Stimulated activated CD4-positive, alpha-beta T cell treated with anti-CD3 and anti-CD28 coated beads, TNF-alpha, amount 100 ng/mL, for 48 hours (primary cell): ENCODE measurements at places on chromosomes 7 and 10.

- no peak for DNase-seq
Observed at GRCh38 chr10:97456034-97456685, 10.2 kb downstream of the ZDHHC16 start.

DNA sequence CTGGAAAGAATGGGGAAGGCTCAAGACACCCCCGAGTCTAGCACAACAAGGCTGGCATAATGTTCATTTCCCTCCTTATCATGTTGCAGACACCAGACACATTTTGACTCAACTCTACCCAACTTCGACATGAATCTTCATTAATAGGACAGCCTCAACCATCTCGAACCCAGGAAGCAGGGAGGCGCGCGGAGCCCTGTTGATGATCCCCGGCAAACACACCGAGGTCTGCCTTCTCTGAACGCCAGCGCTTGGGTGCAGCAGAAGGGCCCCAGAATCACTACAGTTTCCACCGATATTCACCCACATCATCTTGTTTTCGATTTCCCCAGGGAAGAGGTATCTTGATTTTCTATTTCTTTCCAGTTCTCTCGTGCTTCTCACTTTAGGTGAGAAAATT lies 563.6 kb downstream of the TCERG1L start:
- DNase-seq, result no peak

GRCh38 chr10:5038733-5039132 lies 35.1 kb upstream of the AKR1C2 start:
- DNase-seq, result no peak

DNA sequence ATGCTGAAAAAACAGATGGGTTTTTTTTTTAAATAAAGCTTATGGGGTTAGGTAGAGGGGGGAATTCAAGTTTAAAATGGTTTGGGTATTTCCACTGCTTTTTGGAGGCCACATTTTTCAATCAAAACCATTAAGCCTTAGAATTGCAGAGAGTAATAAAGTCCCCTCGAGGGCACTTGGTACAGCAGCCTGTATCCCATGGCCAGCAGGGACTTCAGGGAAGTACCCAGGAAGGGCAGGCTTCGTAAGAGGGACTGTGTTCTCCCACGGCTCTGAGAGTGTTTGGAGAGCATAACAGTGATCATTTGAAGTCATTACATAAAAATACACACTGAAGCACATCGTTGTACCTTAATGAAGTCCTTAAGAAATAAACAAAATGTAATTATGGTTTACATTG lies 432.7 kb downstream of the DPP6 start:
- DNase-seq, result no peak

GRCh38 chr7:55441774-55442522 lies 76.8 kb downstream of the LANCL2 start:
- DNase-seq, result no peak

- DNase-seq, result no peak
Observed at GRCh38 chr10:53528974-53529373, 756.4 kb upstream of the MBL2 start.

GRCh38 chr7:54915870-54916598 lies 102.8 kb upstream of the EGFR start:
- DNase-seq, result no peak
